Ovary (tissue), 10 donors: ENCODE measurements at places on chromosomes 6 and 20. TPM values are rescaled to one million over a fixed set of nuclear protein-coding genes. Genes with fewer than 3 reads are reported as not detected.

GRCh38 chr6:134602123-134602522 lies 284.2 kb upstream of the SGK1 start:
- no peaks in the 10 kb centered on the region for H3K36me3 ChIP-seq
- no peaks in the 10 kb centered on the region for H3K4me1 ChIP-seq
- no peak for DNase-seq
- H3K27ac ChIP-seq = no peak overlapping the region
- no peaks in the 10 kb centered on the region for H3K27me3 ChIP-seq
- H3K4me3 ChIP-seq = no peak overlapping the region

- no peaks in the 10 kb centered on the region for H3K36me3 ChIP-seq
- no peaks in the 10 kb centered on the region for H3K4me1 ChIP-seq
- no peak for DNase-seq
- H3K27me3 ChIP-seq = no peaks in the 10 kb centered on the region
- no peak overlapping the region for H3K27ac ChIP-seq
- H3K4me3 ChIP-seq = no peak overlapping the region
Measured at GRCh38 chr20:10551732-10552724, 116.9 kb downstream of the SLX4IP start.

GRCh38 chr6:157169656-157170055 lies 153.7 kb downstream of the TMEM242 start:
- DNase-seq = no peak
- H3K27me3 ChIP-seq = no peaks in the 10 kb centered on the region
- no peak overlapping the region for H3K4me3 ChIP-seq
- H3K36me3 ChIP-seq = no peaks in the 10 kb centered on the region
- peaks cover 6% of the 10 kb centered on the region for H3K4me1 ChIP-seq
- H3K27ac ChIP-seq = no peak overlapping the region

DNA sequence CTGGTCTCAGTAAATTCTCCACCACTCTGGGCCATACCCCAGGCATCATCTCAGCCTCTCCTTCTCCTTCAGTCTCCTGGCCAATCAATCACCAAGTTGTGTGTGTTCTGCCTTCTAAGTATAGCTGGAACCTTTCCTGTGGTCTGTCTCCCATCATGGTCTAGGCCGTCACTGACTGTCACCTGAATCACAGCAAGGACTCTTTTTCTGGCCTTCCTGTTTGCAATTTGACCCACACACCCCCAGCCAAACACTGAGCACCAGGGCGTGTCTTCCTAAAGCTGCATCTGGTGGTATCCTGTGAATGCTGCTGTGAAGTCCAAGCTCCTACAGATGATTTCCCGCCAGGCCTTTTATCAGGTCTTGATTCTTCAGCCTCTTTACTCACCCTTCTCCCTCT lies 52.6 kb upstream of the PRELID3B start:
- H3K27ac ChIP-seq = no peak overlapping the region
- H3K27me3 ChIP-seq = no peaks in the 10 kb centered on the region
- no peaks in the 10 kb centered on the region for H3K36me3 ChIP-seq
- DNase-seq = no peak

The OVOL2 gene
- not detected for polyA plus RNA-seq

The RIMS4 gene
- polyA plus RNA-seq = 3.0 TPM

- no peaks in the 10 kb centered on the region for H3K4me1 ChIP-seq
- no peaks in the 10 kb centered on the region for H3K36me3 ChIP-seq
- no peak overlapping the region for H3K27ac ChIP-seq
- H3K4me3 ChIP-seq = no peak overlapping the region
- H3K27me3 ChIP-seq = no peaks in the 10 kb centered on the region
Measured at GRCh38 chr6:119497988-119498727, 148.6 kb upstream of the MAN1A1 start.

DNA sequence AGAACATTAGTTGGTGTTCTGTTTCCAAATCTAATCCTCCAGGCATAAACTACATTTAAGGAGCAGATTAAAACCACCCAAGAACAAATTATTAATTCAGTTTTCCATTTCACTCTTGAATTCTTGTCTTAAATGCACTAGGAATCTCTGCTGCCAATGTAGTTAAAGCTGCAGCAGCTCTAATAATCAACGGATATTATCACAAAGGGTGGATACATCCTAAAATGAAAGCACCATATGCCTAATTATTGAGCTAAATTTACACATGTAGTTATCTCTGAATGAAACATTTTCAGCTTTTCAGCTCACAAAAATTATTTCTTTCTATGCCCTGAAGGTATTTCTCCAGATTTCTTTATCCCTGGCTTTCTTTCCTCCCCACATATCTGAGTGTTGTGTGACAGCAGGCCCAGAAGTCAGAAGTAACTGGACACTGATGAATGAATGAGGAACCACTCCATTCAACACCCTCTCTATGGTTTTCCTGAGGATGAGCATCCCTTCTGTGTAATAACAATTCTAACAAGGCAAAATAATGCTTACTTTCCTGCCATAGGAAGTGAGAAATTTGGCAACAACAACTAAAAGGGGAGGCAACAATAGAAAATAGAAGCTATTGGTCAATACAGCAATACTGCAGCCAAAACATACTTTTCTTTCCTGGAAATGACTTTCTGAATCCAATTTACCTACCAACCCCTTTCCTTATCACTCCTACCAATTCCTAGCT lies 14.9 kb downstream of the MAN1A1 start:
- H3K4me1 ChIP-seq = peaks cover 7% of the 10 kb centered on the region
- no peak for DNase-seq
- H3K27me3 ChIP-seq = no peaks in the 10 kb centered on the region
- H3K36me3 ChIP-seq = no peaks in the 10 kb centered on the region

- H3K36me3 ChIP-seq = no peaks in the 10 kb centered on the region
- H3K4me3 ChIP-seq = no peak overlapping the region
Measured at GRCh38 chr20:1333462-1334369, 4.8 kb upstream of the SDCBP2 start.

DNA sequence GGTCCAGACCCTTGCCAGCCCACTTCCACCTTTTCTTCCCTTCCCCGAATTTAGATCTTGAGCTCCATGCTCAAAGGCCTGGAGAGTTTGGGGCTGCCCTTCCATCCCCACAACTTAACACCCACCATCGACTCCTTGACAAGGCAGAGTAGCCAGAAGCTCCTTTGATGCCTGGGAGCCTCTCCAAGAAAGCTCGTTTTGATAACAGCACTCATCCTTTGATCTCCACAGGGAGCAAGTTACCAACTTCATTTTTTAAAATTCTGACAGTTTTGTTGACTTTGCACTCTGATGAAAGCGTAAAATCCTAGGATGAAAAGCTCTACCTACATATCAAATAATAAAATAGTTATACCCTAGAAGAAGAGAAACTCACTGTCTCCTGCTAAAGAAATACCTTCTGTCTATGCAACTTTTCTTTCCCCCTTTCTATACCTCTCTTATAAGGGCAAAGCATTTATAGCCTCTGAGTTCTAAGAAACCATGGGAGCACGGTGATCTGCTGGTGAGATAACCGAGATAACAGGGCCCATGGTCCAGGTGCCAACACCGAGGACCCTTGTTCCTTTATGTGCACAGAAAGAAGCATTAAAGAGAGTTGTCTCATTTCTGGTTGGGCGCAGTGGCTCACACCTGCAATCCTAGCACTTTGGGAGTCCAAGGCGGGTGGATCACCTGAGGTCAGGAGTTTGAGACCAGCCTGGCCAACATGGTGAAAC lies 134.9 kb downstream of the UST start:
- H3K27me3 ChIP-seq = no peaks in the 10 kb centered on the region
- no peak overlapping the region for H3K4me3 ChIP-seq
- H3K36me3 ChIP-seq = no peaks in the 10 kb centered on the region

- H3K4me3 ChIP-seq = no peak overlapping the region
- no peak overlapping the region for H3K27ac ChIP-seq
- no peak for DNase-seq
- H3K27me3 ChIP-seq = no peaks in the 10 kb centered on the region
Measured at GRCh38 chr20:3696745-3697587, 15.2 kb upstream of the ADAM33 start.

- no peaks in the 10 kb centered on the region for H3K27me3 ChIP-seq
- no peak for DNase-seq
- no peak overlapping the region for H3K27ac ChIP-seq
- H3K4me3 ChIP-seq = no peak overlapping the region
Measured at GRCh38 chr6:53983301-53983700, 127.9 kb upstream of the MLIP start.

The OPN5 gene
- polyA plus RNA-seq = not detected

DNA sequence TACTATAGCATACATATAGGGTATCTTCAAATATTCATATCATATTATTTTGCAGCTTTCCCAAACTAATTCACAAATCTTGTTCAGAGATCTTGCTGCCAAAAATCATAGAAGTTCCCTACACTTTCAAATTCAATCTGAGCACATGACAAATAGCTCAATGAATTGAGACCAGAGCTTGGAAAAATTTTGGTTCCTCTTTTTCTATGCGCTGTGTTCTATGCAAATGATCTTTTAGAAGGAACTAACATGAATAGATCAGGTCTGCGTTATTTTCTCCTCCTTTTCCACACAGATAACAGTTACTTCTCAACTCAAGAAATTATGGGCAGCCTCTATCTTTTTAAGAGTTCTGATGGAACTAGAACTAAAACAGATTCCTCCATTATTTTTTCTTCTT lies 316.3 kb downstream of the ARHGAP18 start:
- no peaks in the 10 kb centered on the region for H3K27me3 ChIP-seq
- no peaks in the 10 kb centered on the region for H3K4me1 ChIP-seq
- no peak overlapping the region for H3K4me3 ChIP-seq
- H3K27ac ChIP-seq = no peak overlapping the region
- no peaks in the 10 kb centered on the region for H3K36me3 ChIP-seq
- DNase-seq = no peak

DNA sequence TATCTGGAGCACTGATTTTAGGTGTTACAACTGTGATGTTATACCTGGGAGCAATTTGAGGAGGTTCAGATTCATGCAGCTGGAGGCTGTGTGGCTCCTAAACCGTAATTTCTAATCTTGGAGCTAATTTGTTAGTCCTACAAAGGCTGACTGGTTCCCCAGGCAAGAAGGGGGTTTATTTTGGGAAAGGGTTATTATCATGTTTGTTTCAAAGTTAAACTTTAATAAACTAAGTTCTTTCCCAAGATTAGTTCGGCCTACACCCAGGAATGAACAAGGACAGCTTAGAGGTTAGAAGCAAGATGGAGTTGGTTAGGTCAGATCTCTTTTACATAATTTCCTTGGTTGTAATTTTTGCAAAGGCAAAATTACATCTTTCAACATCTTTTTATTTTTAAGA lies 135.8 kb downstream of the MYO6 start:
- H3K4me1 ChIP-seq = no peaks in the 10 kb centered on the region
- no peaks in the 10 kb centered on the region for H3K27me3 ChIP-seq
- H3K4me3 ChIP-seq = no peak overlapping the region
- H3K36me3 ChIP-seq = no peaks in the 10 kb centered on the region
- no peak for DNase-seq
- no peak overlapping the region for H3K27ac ChIP-seq

DNA sequence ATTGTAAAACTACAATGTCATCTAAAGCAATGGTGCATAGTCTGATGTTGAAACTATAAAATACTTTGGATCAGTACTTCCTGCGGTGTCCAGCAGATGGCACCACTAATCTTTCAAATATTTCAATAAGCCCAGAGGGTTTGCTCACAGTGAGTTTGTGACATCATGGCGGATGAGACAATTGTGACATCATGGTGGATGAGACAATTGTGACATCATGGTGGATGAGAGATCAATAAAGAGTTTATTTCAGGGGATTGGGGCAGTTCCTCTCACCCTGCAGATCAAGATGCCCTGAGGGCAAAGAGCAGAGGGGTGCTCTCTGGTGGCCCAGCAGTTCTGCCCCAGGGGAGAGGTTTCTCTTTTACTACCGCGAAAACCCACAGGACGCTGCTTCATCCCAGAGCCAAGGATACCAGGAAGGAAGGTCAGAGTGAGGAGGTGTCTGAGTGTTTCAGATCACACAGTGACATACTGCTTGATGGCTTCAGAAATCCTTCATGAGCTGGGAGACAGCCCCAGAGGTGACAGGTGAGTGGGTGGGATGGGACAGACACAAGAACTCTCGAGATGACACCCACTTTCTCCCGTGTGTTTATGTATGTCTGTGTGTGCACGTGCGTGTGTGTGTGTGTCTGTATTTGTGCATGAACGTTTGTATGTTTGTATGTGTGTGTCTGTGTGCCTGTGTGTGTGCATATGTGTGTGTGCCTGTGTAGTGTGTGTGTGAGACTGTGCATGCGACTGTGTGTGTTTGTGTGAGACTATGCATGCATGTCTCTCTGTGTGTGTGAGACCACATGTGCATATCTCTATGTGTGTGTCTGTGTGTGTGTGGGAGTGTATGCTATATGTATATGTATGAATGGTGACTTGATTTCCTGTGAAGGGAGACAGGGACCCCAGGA lies 7.3 kb upstream of the ULBP2 start:
- H3K27me3 ChIP-seq = no peaks in the 10 kb centered on the region
- H3K27ac ChIP-seq = no peak overlapping the region
- H3K4me1 ChIP-seq = no peaks in the 10 kb centered on the region

DNA sequence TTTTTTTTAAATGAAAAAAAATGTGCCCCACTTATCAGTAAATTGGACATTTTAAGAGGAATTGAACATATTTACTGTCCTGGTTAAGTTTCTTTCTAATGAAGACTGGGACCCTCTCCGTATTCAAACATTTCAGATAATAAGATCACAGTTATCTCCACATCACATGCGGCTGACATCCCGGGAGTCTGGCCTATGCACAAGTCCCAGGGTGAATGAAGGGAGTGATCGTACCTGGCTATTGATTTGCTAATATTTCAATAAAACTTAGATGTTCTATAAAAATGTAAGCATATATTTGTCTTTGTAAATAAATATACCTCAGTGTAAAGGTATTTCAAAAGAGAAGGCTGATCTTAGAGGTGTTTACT lies 58.1 kb downstream of the FOXC1 start:
- H3K27me3 ChIP-seq = no peaks in the 10 kb centered on the region
- H3K36me3 ChIP-seq = no peaks in the 10 kb centered on the region
- H3K4me1 ChIP-seq = peaks cover 1% of the 10 kb centered on the region
- no peak overlapping the region for H3K27ac ChIP-seq
- no peak for DNase-seq

GRCh38 chr6:155549028-155549798 lies 93.6 kb upstream of the NOX3 start:
- DNase-seq = no peak
- no peaks in the 10 kb centered on the region for H3K27me3 ChIP-seq
- H3K36me3 ChIP-seq = no peaks in the 10 kb centered on the region
- H3K27ac ChIP-seq = no peak overlapping the region
- H3K4me3 ChIP-seq = no peak overlapping the region
- no peaks in the 10 kb centered on the region for H3K4me1 ChIP-seq

- no peak overlapping the region for H3K4me3 ChIP-seq
- H3K27me3 ChIP-seq = no peaks in the 10 kb centered on the region
- no peak overlapping the region for H3K27ac ChIP-seq
- H3K4me1 ChIP-seq = peaks cover 14% of the 10 kb centered on the region
- H3K36me3 ChIP-seq = no peaks in the 10 kb centered on the region
- no peak for DNase-seq
Measured at GRCh38 chr6:32131439-32131948, 1.4 kb upstream of the FKBPL start.

The NKX2-4 gene
- not detected for polyA plus RNA-seq

DNA sequence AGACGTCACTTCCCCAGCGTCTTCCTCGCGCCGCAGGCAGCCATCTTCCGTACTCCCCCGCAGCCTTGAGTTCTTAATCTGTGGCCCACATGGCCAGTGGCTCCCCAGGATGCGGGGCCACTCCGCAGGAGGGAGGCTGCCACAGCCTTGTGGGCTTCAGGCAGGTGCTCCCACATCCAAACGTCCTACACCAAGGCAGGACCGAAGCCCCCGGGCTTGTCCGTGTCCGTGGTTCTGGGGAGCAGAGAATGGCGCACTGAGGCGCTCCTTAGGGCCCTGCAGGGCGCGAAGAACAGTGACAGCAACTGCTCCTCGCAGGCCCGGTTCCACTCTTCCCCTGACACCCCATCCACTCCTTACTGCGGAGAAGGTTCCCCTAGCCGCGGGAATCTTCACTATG lies 755.8 kb downstream of the PRIM2 start:
- H3K27ac ChIP-seq = no peak overlapping the region
- no peak for DNase-seq
- H3K4me3 ChIP-seq = no peak overlapping the region
